Jurkat, Clone E6-1 (cell line): ENCODE measurements at places on chromosomes 13 and 19.

- DNase-seq = no peak
These were observed 703 bp downstream of the KLF16 start for GRCh38 chr19:1862424-1863327.

DNA sequence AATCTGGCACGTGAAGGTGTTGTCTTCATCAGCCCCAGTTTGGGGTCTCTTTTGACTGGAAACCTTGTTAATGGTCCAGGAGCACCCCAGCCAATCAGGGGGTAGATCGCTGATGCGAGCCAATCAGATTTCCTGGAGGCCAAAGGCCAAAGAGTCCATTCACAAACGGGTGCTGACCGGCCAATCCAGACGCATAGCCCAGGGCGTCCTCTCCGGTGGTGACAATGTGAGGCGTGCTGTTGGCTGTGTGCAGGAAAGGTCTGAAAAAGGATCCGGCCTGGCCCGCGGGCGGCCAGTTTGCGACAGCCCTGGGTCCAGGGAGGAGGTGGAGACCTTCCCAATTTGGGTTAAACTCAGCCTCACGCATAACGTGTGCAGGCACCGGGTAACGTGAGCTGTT lies 3.1 kb downstream of the MAST3 start:
- DNase-seq = no peak

DNA sequence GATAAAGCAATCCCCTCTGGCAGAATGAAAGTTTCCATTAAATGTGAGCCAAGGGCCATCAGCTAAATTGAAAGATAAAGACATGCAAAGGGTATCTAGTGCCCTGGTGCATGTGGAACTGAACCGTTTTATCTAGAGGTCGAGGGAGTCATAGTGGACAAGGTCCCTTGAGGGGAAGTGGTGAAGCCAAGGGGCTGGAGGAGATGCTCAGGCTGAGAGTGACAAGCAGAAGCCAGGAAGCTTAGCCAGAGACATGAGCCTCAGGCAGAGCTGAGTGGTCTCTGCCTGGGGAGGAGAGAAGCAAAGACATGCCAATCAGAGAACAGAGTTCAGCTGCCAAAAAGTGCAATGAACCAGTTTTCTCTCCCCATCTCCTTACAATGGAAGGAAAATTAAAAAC lies 68.1 kb upstream of the SLC10A2 start:
- no peak for DNase-seq

- no peak for DNase-seq
These were observed 21.0 kb downstream of the SERPINE3 start for GRCh38 chr13:51360489-51360888.

GRCh38 chr19:44548736-44549135 lies 19.3 kb upstream of the CEACAM20 start:
- no peak for DNase-seq

- no peak for DNase-seq
These were observed 5.0 kb upstream of the BICRA start for GRCh38 chr19:47603706-47604565.

DNA sequence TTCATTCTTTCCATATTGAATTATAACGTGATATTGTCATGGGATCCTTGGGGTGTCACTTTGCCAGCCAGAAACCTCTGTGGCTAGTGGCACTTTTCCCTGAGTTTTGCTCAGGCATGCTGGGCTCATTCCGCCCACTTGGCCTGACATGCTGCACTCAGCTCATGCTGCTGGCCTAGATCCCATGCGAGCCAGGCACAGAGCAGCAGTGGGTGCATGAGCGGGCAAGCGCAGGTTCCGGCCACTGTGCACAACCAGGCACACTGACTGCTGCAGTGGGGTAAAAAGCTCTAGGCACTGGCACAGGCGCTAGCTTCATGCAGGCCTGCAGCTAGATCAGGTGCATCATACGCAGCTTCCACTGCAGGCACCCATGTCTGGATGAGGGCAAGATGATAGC lies 221.2 kb downstream of the MAB21L1 start:
- no peak for DNase-seq

GRCh38 chr13:39866722-39867121 lies 211.3 kb downstream of the COG6 start:
- DNase-seq = no peak

- no peak for DNase-seq
These were observed 1.8 kb downstream of the FREM2 start for GRCh38 chr13:38688674-38689073.

GRCh38 chr19:51461723-51462161 lies 3.5 kb upstream of the SIGLEC8 start:
- DNase-seq = no peak

- DNase-seq = no peak
These were observed 140.5 kb downstream of the STK24 start for GRCh38 chr13:98436233-98436910.

- DNase-seq = no peak
These were observed 284.4 kb downstream of the NDFIP2 start for GRCh38 chr13:79765331-79765730.

DNA sequence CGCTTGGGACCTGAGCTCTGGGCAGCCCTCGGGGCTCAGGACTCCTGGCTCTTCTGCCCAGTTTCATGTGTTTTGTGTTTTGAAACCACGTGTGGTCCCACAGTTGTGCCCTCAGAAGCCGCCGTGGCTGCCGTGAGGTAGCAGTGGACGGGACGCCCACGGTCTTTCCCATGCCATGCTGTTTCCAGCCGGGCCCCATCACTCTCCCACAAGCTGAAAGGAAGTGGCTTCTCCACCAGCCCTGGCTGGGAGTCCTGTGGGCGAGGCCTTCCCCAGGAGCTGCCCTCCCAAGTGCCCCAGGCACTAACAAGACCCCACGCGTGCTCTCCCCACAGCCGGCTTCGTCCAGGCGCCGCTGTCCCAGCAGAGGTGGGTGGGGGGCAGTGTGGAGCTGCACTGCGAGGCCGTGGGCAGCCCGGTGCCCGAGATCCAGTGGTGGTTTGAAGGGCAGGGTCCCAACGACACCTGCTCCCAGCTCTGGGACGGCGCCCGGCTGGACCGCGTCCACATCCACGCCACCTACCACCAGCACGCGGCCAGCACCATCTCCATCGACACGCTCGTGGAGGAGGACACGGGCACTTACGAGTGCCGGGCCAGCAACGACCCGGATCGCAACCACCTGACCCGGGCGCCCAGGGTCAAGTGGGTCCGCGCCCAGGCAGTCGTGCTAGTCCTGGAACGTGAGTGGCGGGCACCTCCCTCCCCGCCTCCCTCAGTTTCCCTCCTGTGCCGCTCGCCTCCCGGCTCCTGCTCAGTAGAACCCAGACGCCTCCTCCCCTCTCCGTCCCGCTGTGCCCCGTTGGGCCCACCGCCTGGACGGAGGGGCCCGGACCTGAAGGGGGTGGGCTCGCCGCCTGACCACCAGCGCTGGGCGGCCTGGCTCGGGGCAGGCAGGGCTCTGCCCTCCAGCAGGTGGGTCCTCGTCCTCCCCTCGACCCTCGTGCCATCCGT lies 5.3 kb downstream of the BSG start:
- no peak for DNase-seq

- DNase-seq = no peak
These were observed 4.1 kb upstream of the SOX1 start for GRCh38 chr13:112062571-112063570.

DNA sequence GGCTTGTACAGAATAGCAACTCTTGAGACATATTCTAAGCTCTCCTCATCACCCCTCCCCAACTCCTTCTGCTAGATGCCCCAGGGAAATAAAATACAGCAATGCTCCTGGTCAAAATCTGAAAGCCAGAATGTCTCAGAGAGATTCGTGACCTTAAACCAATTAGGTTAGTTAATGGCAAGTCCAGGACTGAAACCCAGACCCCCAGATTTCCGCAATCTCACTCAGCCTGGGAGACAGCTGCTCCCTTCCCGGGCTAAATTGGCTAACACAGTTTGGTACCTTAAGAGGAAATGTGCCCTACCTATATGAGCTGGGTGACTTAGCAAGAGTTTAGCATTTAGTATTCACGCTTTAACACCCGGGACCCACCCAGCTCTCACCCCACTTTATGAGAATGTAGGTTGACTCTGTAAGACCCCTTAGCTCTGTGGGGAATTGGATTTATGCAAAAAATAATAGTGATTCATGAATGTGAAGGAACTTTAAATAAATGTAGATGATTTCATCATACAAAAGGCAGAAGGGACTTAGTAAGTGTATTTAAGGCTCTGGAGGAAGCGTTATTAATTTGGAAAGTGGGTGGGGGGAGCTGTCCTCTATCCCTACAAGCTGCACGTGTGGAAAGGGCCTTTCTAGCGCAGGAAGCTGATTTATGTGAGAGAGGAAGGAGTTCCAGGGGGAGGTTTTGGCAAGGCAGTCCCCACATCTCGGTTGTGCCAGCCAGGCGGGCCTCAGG lies 1.1 kb downstream of the DLEU7 start:
- no peak for DNase-seq

- no peak for DNase-seq
These were observed 1893.2 kb downstream of the PCDH9 start for GRCh38 chr13:65336916-65337315.

- no peak for DNase-seq
These were observed 13.8 kb upstream of the OLFM4 start for GRCh38 chr13:53014495-53015443.
